ENCODE measurements at places on chromosomes 4 and X.

DNA sequence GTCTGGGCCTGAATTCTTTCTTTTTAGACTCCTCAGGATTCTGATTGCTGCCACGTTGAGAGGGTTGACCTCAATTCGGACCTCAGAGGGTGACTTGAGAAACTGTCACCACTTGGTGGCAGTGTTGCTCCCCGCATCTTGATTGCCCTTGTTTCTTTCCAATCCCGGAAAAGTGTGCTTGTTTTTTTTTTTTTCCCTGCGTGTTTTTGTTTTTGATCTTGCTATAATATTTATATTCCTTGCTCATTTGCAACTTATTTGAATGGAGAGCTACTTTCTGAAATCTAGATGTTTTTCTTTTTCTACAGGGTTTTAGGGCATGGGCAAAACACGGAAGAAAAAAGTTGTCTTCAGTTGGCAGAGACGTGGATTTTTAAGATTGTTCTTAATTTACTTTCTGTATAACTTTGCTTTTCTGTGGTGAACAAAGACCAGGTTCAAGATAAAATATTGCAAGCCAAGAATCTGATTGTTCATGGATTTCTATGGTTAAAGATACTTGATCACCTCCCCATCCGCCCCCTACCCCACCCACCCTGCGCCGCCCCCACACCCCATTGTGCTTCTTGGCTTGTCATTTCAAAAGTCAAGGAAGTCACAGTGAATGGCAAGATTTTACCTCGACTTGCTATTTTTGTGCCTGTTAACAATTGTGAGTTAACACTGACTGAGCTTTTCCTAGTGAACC, 102.0 kb downstream of the PTTG2 start:
- DNase-seq, result peak; percentile 55

- DNase-seq, result peak; percentile 14
Measured at GRCh38 chrX:129842510-129843208, 1.0 kb downstream of the ZDHHC9 start.

DNA sequence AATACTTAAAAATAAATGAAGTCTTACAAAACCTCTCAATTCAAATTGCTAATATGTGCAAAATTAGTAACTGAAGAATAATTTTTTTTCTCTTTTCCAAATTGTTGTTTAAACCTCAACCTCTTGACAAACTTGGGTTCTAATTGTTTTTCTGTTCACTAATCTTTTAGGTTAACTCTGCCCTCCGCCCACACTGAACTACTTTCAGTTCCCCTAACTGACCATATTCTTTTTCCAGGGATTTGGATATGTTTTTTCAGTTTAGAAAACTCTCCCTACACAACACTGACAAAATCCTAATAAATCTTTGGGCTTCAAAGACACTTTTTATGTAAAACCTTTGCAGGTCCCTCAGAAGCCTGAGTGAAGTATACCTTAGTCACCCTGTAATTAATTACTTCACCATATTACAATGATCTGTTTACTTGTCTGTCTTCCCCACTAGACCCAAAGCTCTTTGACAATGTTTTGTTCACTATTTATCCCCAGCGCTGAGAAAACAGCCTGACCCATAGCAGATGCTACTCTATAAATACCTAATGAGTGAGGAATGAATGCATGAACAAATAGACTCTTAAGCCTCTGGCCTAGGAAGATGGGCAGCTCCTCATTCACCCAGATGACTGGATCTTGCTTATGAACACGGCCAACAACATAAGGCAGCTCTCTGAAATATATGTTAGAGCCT, 134.9 kb downstream of the MAML3 start:
- DNase-seq, result no peak

GRCh38 chr4:15779306-15779705, 1.2 kb downstream of the CD38 start:
- DNase-seq, result no peak

GRCh38 chr4:80014531-80014930, 58.5 kb downstream of the ANTXR2 start:
- DNase-seq, result no peak

- DNase-seq, result no peak
Measured at GRCh38 chr4:54781756-54782155, 124.0 kb downstream of the KIT start.

GRCh38 chr4:116058129-116058528, 944.7 kb upstream of the NDST4 start:
- DNase-seq, result no peak

DNA sequence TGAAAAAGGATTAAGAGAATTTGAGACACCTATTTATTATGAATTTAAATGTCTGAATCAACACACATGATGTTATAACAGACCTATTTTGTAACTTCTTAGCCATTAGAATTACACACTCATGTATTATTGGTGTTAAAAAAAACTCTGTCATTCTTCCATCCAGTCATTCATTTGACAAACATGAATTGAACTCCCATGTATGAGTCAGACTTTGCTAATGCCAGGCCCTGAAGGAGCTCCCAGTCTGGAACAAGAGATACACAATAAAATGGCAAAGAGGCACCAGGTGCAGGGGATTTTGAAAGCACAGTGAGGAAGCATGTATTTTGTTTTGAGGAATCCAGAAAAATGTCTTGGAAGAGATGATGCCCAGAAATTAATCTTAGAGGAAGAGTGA, 87.7 kb upstream of the EFHC2 start:
- DNase-seq, result no peak

GRCh38 chr4:186936496-186937375, 213.1 kb upstream of the FAT1 start:
- no peak for DNase-seq

- no peak for DNase-seq
Measured at GRCh38 chr4:167956676-167957075, 135.7 kb upstream of the ANXA10 start.

DNA sequence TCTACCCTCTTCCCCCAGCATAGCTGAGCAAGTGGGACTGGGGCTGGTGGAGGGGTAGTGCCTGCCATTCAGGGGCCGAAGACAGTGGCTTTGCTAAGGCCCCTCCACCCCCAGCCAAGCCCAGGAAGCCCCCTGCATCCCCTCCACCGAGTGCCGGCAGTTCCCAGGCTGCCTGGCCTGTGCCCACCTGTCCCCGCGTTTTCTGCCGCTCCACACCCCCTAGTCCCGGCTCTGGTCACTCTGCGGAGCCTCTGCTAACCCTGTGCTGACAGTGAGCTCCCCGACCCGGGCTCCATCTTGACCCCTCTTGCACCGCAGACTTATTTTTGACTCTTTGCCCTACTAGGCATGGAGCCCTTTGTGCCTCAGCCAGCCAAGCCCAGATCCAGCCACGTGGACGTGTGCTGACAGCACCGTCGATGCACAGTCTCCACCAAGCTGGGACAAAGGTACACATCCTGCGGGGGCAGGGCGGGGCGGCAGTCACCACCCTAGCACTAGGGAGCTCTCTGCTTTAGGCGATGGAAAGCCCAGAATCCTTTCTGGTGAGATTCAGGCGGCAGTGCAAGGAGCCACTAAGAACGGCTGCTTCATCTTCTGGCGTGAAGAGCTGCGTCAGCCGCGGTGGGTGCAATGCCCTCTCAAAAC, 96.6 kb downstream of the PHKA2 start:
- DNase-seq, result no peak

GRCh38 chrX:71214604-71215337, 8.3 kb upstream of the GJB1 start:
- no peak for DNase-seq

DNA sequence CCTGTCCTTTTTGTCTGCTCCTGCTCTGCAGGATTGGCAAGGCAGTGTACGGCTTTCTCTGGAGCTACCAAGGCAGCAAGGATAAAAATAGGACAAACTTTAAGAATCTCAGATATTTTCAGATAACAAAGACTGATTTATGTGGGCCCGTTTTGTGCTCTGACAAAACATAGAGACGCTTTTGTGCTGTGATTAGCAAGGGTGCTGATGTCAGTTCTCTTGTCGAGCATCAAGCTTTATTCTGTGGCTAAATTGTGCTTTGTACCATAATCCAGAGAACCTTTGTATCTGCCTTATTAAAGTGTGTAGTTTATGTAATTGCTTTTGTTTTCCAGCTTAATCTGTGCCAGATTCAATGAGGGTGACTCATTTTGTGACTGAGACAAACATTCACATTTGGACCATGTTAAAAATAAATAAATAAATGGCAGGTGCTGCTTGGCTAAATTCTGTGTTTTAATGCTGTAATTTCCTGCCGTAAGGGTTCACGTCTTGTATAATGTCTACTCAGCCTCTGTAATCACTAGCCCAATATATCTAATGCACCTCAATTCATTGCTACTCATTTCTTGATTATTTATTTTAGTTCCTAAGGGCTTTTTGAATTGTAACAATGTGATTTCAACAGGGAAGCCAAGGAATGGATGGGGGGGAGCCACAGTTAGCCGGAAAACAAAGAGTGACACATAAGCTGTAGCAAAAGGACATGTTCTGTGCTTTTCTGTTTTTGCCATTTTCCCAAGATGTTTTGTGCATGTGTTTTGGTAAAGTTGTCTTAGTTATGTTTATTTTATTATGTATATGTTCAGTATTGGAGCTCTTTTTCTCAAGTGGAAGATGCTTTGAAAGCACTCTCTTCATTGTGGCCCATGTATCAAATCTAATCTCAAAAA, 75.1 kb downstream of the GAB1 start:
- DNase-seq, result no peak

DNA sequence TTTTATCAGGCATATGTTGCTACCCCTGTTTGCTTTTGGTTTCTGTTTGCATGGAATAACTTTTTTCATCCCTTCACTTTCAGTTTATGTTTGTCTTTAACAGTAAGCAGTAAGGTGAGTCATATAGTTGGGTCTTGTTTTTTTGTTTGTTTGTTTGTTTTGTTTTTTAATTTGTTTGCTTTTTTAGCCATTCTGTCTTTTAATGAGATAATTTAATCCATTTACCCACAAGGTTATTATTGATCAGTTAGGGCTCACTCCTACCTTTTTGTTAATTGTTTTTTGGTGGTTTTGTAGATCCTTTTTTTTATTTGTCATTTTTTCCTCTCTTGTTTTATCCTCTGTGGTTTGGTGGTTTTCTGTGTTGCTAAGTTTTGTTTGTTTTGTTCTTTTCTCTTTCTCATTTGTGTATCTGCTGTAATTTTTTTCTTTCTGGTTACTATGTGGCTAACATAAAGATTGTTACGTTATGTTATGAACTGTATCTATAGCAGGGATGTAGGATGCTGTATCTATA, 379.5 kb upstream of the MAD2L1 start:
- no peak for DNase-seq

DNA sequence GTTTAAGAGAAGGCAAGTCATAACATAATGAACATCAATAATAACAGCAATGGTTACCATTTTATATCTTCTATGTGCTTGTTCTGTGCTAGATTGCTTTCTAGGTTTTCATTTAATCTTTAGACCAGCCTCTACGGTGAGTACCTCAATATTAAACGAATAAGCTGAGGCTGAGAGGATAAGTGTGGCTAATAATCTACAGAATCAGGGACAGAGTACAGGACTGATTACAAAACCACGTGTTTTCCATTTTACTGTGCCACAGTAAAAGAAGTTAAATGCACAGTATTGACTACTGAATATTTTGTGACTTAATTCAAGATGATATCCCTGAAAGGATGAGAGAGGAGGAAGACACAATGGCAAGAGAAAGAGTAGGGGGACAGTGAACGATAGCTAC, 56.3 kb downstream of the HUWE1 start:
- no peak for DNase-seq

DNA sequence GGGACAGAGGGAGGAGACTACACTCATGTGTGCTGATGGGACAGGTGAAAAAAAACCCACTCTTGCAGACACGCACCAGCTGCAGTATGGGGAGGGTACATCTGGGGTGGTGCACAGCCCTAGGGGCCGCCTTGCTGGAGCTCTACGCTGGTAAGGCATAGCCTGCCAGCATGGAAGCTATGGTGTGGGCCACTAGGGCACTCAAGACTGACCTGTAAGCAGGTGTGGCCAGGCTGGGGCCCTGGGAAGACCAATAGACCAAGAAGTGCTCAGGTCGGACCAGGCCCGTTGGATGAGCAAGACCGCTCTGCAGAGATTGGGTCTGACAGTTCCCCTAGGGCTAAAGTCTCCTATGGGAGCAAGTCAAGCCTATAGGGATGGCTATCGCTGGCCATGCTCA, 314.8 kb downstream of the FAM47A start:
- DNase-seq, result no peak

GRCh38 chr4:25448379-25449109, 71.5 kb downstream of the ANAPC4 start:
- DNase-seq, result no peak

Measured in CD4-positive, alpha-beta T cell treated with Interferon alpha-2 for 1 hour (primary cell).